ENCODE measurements at places on chromosomes 6 and 20.

DNA sequence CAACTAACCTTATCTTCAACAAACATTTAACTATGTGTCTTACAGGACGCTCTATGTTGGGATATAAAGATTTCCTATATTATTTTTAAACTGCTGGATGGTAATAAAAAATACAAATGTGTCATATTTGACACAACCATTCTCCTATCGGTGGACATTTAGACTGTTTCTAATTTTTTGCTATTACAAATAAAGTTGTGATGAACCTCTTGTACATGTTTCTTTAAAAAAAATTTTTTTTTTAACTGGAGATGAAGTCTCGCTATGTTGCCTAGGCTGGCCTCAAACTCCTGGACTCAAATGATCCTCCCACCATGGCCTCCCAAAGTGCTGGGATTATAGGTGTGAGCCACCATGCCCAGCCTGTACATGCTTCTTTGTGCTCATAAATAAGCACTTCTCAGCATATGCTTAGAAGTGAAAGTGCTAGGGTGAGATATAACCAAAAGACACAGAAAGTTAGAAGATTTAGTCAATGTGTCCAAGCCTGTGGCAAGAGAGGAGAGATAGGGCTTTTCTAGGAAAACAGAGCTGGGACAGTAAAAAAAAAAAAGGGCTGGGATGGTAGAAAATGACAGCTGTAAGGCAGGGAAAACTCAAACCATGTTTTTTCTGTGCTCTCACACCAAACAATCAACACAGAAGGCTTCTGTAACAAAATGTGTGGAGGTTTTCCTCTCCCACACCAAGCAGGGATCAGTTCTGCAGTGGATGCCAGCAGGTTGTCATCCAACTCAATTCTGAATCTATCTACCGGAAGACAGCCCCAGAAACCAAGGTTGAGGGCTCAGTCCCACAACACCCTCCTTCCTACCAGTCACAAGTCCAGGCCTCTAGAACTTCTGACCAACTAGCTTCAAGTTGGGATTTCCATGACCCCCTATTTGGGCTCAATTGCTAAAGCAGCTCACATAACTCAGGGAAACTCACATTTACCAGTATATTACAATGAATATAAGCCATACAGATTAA, 70.0 kb upstream of the SMIM29 start:
- no peak for DNase-seq

DNA sequence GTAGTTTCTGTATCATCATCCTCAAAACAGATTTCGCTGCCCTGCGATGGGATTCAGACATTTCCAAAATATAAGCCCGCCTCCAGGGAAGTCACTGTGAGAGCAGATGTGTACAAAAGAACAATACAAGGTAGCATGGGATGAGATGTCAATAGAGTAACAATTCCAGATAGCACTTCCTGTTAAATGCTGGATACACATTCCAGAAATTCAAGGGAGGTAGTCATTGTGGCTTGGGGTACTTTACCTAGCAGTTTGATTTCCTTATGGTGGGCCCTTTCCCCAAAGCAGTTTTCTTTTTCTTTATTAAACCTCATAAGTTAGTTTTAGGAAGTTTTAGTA, 2.5 kb downstream of the RNF217 start:
- DNase-seq, result no peak

DNA sequence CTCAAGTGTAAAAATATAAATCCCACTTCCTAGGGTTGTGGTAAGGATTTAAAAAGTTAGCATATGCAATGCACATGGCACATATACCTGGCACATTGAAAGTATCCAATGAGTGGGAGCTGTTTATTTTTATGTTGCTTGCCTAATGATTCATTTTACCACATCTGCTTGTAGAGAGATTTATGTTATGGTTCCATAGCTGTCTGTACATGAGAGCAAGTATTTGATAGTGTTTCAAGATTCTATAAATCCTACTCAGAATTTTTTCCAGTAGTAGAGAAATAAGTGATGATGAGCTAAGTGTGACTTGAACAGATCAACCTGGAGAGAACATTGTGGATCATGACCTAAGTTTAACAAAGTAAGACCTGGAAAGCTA, 125.3 kb upstream of the SPTLC3 start:
- DNase-seq, result no peak

GRCh38 chr6:52363228-52363867, 1.4 kb downstream of the PAQR8 start:
- no peak for DNase-seq

- no peak for DNase-seq
These were observed 268.8 kb downstream of the GRIK2 start for GRCh38 chr6:101662111-101662897.

GRCh38 chr6:132215805-132216204, 185.5 kb downstream of the MOXD1 start:
- DNase-seq, result no peak
